Kasumi-1 (cell line): ENCODE measurements at places on chromosomes 4 and X.
A peak's percentile ranks its signal among the peaks of the same experiment; 100 is the strongest.

DNA sequence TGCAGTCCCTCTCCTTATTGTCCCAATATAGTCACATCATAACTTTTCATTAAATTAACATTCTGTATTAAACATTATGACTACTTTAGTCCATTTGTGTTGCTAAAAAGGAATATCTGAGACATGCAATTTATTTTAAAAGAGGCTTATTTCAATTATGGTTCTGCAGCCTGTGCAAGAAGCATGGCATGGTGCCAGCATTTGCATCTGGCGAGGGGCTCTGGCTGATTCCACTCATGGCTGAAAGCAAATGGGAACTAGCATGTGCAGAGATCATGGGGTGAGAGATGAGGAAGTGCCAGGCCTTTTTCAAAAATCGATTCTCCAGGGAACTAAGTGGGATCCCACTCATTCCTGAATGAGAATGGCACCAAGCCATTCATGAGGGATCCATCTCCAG is 476.3 kb upstream of the RPS6KA3 start:
- DNase-seq, result no peak

- no peak for DNase-seq
These were observed 518 bp upstream of the FAM241A start for GRCh38 chr4:112144546-112145325.

DNA sequence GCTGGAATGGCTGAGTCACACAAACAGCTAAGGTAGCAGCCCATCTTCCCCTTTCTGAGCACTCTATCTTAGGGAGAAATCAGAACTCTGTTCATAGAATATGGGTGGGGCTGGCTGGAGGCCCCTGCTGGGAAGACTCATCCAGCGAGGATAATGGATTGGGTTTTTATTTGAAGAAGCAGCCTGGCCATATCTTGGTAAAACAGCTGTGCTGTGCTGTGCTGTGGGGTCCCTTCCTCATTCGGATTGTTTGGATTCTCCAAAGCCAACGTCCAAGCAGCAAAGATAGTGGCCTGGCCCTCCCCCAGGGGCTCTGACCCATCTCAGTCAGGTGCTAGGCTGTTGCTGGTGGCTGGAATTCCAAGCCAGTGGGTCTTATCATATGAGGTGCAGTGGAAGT is 63.8 kb downstream of the ZNF718 start:
- DNase-seq, result no peak

GRCh38 chrX:24728530-24728929 is 34.8 kb downstream of the POLA1 start:
- no peak for DNase-seq

DNA sequence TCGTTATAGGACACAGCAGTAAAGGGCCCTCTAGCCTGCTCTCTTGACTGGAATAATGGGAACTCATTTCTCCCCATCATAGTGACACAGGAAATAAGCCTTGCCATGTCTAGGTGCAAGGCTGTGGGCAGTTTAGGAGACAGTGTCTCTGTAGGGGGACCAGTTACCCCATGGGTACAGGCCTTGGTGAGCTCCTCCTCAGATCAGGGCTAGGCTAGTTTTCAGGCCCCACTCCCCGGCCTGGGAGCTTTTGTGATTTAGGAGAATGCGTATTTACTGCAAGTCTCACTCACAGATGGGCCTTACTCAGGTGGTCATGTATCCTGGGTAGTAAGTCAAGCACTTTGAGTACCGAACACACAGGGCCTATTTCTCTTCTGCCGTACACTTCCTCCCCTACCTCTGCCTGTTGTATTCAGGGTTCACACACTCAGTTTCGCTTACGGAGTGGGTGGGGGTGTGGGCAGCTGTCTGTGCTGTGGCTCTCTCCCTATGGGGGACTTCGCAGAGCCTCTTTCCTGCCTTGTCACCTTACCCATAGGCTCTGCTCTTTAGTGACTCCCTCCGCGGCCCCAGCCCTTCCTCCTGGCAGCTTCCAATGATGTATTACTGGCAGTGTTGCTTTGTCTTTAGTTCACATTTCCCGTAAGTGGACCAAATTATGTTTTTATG is 34.2 kb downstream of the FAM193A start:
- DNase-seq, result no peak

DNA sequence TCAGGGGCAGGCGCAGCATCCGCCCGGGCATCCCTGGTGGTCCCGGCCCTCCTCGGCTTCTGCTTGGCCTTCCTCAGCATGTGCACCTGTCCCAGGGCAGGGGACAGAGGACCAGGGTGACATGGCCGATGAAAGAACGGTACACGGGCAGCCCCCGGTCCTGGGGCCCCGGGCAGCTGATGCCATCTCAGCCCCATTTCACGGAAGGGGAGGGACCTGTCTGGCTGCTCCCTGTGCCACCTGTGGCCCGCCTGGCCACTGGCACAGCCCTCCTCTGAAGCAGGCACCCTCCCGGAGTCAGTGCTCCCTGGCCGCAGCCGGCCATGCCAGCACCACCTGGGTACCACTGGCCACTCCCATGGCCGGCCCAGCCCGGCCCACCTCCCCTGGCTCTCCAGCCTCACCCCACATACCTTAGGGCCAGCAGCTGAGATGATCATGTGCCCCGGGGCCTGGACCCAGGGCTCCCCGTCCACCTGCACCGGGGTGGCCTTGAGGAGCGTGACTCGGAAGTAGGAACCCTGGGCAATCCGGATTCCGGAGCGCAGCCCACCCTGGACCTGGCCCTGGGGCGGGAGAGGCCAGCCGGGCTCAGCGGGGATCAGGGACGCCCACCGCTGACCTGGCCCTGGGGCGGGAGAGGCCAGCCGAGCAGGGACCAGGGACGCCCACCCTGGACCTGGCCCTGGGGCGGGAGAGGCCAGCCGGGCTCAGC is 12.6 kb downstream of the DGKQ start:
- DNase-seq, result no peak

- no peak for DNase-seq
These were observed 472.6 kb upstream of the CPEB2 start for GRCh38 chr4:14529653-14530052.

GRCh38 chr4:23770011-23770410 is 119.8 kb downstream of the PPARGC1A start:
- DNase-seq, result no peak

DNA sequence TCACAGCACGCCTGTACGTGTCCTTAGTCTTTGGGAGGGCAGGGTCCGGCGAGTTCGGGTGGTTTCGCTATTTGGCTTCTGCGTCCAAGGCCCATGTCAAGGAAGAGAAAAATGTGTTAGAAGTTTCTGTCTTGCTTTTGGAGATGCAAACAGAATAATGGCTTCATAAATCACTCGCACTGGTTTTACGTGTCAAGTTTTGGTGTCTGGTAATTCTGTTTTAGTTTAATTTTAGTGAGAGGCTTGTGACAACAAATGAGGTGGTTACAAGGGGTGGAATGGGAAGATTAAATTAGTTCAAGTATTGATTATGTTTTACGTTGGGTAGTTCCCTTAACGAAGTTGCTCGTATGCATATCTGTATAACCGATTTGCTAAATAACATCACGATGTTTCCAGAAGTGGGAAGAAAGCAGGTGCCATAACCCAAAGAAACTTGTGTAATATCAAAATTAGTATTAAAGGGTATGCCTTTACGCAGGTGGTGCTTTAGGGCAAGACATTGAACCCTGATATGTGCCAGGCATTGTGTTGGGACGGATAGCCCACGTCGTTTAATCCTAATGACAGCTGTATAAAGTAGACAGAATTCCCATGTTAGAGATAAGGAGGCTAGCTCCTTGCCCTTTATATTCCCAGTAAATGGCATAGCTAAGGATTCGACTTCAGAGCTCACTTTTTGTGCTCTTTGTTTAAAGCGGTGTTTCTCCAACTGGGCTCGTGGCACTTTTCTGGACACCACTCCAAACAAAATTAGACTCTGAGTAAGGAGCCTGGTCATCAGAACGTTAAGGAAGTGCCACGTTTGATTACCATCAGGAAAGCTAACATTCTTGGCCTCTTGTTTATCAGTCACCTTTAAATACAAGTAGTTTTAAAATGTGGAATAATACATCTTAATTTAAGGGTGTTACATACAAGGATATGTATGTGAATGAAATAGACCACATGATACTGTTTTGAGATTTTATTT is 843 bp downstream of the RPL34 start:
- no peak for DNase-seq

GRCh38 chr4:167955006-167955405 is 137.3 kb upstream of the ANXA10 start:
- DNase-seq, result no peak

DNA sequence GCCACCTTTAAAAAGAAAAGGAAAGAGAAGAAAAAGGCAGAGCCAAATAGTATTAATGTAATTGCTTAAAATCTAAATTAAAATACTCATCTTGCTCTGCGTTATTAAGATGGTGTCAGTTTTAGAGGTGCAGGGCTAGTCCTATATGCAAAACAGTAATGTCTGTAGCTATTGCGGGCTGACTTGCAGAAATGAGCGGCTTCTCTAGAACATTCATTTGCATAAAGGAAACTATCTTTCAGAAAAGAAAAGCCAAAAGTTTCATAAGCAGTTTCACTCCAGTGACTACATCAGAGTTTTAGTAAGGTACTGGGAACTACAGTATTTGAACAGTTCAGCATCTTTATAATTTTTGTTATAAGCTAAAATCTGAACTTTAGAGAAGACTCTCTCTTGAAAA is 6.0 kb downstream of the SMAD1 start:
- DNase-seq, result no peak

DNA sequence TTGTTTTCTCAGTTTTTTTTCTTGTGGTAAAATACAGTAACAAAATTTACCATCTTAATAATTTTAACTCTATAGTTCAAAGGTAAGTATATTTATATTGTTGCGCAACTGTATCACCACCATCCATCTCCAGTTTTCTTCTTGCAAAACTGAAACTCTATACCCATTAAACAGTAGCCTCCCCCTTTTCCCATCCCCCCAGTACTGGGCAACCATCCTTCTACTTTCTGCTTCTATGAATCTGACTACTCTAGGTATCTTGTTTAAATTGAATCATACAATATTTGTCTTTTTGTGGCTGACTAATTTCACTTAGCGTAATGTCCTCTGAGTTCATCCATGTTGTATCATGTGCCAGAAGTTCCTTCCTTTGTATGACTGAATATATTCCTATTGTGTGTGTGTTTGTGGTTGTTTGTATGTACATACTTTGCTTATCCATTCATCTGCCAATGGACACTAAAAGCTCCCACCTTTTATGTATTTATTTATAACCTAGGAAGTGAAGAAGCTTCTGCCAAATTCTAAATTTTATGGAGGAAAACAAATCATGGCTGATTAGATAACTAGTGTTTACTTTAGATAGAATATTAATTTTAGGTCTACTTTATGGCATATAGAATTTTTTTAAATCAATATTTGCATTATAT is 10.0 kb downstream of the ABHD18 start:
- DNase-seq, result no peak

- no peak for DNase-seq
These were observed 4.8 kb downstream of the ADAMTS3 start for GRCh38 chr4:72564184-72564583.

DNA sequence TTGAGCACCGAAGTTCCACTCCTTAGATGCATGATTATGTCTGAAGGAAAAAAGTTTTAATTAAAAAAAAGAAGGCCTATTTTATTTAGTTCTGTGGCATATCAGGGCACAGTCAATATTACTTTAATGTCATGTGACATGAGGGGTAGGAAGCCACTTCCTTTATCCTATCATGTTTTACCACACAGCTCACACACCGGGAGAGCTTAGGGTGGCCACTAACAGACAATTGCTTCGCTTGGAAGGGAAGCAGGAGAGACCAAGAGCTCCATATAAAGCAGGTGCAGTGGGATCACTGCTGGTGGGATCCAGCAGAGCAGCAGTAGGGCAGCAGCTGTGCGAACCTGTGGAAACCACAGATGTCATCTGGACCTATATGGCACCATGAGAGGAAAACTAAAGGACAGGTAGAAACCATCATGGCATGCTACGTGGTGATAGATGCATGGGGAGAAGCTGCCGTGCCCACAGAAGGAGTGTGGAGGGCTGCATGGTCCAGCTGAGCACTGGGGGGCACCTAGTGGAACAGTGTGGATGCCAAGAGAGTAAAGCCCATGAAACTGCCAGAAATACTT is 52.0 kb downstream of the DTHD1 start:
- peak; percentile 25 for DNase-seq

DNA sequence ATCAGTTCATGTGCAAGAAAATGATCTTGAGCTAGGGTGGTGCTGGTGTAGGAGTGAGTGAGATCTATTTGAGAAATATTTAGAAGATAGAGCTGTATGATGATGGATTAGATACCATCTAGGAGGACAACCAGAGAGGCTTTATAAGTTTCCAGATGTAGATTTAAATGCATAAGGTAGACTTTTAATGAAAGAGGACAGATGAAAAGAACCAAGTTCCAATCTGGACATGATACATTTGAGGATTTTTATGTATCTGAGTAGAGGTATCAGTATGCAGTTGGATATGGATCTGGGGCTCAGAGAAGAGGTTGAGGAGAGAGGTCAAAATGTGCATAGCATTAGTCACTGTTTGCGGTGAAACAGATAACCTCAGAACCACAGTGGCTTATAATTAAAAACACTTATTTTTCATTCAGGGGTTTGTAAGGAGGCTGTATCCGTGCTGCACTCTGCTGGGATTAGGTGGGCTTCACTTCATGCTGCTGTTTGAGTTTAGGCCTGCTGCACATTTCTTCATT is 348.7 kb downstream of the BMPR1B start:
- no peak for DNase-seq

GRCh38 chr4:131026771-131027170 is 1930.8 kb downstream of the C4orf33 start:
- DNase-seq, result no peak

GRCh38 chrX:131830400-131831184 is 192.5 kb upstream of the STK26 start:
- peak; percentile 87 for DNase-seq

DNA sequence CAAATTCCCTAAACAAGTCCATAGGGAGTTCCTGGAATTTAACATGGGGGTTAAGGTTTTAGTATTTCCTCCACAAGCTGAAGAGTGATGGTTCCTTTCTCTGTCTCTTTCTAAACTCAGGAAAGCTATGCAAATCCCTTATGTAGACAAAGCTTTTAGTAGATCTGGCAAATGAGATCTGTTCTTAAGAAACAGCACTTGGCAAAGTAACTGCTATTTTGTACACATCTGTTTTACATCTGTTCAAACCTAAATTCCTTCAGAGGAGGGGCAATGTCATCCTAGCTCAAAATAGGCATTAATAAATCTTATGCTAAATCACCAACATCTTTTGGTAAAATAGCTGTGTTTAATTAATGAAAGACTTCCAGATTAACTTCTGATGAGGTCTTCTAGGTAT is 137.8 kb upstream of the TBC1D9 start:
- no peak for DNase-seq

GRCh38 chr4:77177199-77177598 is 20.2 kb downstream of the CCNG2 start:
- no peak for DNase-seq

DNA sequence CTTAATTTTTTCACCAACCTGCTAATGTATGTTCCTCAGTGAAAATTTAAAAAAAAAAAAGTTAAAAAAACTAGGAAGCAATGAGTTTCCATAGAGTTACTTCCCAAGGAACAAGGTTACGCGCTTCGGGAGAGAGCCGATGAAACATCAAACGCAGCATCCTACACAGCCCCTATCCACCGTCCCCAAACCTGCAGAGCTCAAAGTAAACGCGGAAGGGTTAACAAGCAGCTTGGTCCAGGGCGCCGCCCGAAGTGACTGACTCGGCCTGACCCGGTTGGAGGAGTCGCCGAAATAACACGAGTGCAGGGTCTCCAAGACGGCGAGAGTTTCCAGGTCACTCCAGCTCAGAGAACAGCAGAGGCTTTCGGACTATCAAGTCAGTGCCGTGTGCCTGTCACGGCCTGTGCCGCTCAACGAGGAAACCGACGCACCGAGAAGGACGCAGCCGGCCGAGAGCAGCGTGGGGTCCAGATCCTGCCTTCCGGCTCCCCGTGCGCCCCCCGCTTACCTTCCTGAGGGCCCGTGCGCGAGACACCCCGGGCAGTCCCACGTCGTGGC is 512 bp downstream of the NOP14 start:
- peak; percentile 60 for DNase-seq
